ENCODE measurements at places on chromosomes 12 and 14.

DNA sequence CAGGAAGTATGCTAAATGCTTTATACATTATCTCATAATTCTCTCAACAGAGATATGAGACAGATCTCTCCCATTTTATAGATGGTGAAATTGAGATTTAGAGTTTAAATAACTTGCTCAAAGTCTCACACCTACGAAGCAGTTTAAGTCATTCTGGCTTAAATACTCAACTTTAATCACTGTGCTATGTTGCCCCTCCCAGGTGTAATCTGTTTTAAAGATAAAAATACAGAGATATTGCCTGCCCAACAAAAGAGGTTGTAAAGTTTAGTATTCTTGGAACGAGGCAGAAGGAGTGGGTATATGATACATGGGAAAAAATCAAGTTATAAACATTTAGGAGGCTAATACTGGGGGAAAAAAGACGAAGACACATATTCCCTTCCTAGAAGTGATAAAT, 156.8 kb upstream of the LRIG3 start:
- no peak for DNase-seq

- DNase-seq = peak; percentile 70
These were observed 151.9 kb downstream of the EMP1 start for GRCh38 chr12:13348464-13348863.

DNA sequence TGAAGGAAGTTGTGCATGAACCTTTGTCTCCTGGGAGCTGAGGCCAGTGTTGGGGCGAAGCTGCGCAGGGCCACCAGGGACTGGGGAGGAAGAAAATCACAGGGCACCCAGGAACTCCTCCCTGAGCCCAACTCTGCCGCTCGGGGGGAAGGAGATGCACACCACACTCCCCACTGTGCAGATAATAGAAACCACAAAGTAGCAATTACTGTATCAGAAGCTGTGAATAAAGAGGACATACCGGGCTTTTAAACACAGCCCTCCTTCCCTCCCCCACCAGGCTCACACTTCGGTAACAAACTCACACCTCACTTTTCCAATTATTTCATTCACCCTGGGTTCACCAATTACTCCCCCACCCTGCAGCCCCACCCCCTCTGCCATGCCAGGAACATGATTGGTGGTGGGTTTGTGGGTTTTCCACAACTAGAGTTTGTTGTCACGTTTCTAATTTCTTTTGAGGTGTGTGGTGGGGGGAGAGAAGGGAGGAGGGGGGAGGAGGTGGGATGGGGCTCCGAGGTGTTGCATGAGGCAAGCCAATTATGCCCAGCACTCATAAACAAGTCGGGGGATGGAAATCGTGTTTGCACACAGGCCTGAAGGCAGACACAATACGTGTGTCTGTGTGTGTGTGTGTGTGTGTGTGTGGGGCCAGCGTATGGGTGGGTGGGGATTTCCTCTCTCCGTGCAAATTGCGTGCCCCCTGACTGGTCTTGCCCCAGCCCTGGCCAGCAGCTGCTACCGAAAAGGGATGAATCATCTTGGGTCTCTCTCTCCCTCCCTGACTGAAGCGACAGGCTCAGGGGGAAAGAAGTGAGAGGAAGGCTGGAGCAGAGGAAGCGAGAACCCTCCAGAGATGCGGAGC, 103.3 kb downstream of the RBM19 start:
- DNase-seq = peak; percentile 28

DNA sequence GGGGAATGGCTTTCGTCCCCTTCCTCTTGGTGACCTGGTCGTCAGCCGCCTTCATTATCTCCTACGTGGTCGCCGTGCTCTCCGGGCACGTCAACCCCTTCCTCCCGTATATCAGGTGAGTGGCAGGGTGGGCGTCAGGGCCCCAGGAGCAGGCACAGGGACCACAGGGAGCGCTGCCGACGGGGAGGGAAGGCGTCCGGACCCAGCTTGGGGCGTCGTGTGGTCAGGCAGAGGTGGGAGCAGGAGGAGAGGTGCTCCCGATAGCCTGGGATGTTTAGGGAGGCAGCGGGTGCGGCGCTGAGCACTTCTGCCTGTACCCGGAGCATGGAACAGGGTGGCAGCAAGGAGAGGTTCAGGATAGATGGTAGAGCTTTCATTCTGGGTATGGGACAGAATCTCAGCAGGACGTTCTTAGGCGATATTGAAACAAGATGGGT, 444 bp downstream of the DRAM1 start:
- DNase-seq = no peak

DNA sequence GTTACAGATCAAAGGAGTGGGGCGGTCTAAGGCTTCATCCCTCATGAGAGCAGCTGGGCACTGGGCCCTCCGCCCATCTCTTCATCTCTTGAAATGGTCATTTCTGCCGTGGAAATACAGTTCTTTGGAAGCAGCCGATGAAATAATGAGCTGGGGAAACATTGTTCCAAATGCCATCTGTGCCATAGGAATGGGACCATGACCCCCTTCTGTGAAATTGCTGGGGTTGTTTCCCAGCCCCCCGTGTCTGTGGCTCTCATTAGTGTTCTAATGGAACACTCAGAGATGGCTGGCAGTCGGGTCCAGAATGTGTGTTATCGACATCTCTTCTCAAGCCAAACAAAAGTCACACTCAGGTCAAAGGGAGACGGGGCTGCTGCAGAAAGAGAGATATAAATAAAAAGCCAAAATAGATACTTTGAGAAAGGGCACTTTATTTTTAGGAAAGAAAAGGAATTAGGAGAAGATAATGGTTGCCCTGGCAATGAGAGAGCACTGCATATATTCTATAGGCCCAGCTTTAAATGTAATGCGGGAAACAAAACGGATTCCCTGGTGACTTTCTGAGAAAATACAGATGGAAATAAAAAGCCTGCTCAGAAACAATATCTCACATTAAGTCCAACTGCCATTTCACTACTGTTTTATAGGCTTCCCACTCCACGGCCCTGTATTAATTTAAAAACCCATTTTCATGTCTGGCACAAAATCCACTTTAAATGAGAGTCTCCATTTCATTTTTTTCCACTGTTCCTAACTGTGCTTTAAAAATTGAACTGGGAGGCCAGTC, 107.1 kb downstream of the TTC8 start:
- no peak for DNase-seq

- no peak for DNase-seq
These were observed 36.6 kb upstream of the CHGA start for GRCh38 chr14:92886337-92886736.

DNA sequence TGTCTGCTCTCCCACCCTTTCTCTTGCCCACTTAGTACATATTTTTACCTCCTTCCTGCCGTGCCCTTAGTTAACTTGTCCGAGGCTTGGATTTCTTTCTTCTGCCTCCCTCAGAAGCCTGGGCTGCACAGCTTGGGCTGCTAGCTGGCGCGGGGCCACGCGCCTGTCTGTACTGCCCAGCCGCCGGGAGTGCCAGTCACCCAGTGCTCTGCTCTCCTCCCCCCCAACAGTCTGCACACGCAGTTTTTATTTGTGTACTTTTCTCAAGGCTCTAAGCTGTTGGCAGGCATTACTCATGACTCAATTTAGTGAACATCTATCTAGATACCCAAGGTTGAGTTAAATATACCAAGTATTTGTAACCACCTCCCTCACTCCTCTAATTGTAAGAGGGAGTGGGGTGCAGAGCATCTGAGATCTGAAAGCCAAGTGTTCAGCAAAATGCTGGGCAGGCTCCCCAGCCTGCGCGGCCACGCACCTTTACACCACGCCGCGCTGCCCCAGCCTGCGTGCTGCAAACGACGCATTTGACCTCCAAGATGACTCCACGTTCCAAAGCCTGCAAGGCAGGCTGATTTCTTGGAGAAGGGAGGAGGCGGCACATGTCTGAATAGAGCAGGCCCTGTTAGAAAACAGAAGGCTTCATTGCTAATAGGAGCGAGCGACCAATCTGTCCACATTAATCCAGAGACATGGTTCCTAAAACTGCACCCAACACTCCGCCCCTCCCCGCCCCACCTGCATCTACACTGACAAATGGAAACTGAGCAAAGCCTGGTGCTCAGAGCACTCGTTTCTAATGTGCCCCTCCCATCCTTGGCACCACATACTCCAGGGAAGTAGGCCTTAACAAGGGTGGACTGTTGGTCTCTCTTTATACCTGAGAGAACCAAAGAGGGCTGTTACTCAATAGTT, 18.2 kb upstream of the CACNA2D4 start:
- peak; percentile 80 for DNase-seq

DNA sequence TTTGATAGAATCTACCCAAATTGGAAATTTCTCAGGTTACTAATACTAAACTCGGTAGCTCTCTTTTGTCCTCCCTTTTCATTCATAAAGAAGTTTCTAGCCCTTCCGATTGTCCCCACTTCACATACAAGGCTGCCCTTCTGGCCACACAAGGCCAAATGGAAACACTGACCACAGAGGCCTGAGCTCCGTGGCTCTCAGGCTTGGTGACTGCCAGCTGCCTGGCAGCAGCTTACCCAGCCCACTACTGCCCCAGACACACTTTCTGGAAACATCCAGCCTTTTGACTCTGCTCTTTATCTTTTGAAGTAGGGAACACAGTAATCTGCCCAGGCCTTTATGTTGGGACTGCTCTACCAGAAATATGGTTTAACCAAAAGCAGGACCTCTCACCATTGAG, 167.2 kb downstream of the GCH1 start:
- DNase-seq = no peak

DNA sequence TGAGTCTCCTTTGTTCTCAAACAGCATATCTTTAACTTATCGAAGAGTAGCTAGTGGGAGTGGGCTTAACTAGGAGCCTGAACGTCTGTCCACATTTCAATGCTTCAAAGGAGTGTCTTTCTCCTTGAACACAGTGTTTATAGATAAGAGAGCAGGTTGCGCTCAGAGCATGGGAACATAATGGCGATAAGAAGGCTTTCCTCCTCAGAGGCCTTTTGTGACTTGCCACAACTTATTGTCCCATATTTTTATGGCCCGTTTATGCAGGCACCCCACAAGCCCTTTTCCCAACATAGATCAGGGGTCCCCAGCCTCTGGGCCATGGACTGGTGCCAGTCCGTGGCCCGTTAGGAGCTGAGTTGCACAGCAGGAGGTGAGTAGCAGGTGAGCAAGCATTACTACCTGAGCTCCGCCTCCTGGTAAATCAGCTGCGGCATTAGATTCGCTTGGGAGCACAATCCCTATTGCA, 2.6 kb upstream of the DDX47 start:
- DNase-seq = no peak

DNA sequence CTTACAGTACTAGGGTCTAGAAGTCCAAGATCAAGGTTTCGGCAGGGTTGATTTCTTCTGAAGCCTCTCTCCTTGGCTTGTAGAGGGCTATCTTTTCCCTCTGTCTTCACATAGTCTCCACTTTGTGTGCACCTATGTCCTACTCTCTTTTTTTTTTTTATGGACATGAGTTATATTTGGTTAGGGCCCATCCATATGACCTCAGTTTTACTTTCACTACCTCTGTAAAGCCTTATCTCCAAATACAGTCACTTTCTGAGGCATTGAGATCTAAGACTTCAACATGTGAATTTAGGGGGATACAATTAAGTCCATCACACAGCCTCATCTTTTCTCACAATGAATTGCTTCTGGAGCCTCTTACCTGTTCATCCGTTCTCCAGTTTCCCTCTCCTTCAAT, 5.9 kb upstream of the SPTB start:
- DNase-seq = no peak

DNA sequence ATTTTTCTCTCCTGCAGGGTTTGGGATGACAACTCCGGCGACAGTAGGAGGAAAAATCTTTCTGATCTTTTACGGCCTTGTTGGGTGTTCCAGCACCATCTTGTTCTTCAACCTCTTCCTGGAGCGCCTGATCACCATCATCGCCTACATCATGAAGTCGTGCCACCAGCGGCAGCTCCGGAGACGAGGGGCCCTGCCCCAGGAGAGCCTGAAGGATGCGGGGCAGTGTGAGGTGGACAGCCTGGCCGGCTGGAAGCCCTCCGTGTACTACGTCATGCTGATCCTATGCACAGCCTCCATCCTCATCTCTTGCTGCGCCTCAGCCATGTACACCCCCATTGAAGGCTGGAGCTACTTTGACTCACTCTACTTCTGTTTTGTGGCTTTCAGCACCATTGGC, 72.3 kb upstream of the PSMC1 start:
- no peak for DNase-seq

DNA sequence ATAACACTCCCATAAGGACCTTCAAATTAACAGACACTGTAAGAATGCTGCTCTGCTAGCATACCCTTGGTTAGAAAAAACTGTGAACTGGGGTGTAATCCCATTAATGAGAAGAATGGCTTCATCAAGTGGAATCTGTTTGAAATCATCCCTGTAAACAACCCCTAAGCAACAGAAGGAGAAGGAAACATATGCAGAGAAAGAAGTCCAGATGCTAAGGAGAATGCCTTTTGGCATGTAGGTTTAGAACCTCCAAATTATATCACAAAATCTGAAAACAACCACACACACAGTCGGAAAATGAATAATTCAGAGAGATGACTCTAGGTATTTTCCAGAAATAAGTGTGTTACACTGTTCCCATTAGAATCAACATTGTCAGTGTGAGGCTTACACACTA, 140.2 kb downstream of the NUAK1 start:
- DNase-seq = no peak

GRCh38 chr14:91277546-91278382, 33.3 kb upstream of the GPR68 start:
- no peak for DNase-seq

DNA sequence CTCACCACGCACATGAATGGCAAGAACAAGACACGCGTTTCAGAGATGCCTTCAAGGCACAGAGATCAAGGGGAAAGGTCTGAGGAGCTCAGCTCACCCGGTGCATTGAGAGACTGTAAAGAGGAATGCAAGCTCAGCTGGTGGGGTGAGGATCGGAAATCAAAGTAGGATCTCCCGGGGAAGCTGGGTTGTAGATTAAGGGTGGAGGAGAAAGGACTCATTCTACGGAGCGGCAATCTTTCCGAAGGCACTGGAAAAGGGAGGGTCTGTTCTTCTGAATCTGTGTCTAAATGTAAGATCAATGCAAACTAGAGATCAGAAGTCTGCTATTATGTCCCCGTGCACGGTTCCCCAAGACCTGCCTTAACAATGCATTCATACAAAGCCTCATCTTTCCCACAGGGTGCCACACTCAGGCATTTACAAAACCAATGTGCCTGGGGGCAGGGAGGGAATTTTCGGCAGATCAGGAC, 41.6 kb upstream of the PYGL start:
- DNase-seq = no peak

All from renal cortical epithelial cell (primary cell).